ENCODE measurements at places on chromosomes 5 and 9.
A peak's percentile ranks its signal among the peaks of the same experiment; 100 is the strongest.

- no peak for DNase-seq
Observed at GRCh38 chr5:142032747-142033631, 20.2 kb upstream of the GNPDA1 start.

DNA sequence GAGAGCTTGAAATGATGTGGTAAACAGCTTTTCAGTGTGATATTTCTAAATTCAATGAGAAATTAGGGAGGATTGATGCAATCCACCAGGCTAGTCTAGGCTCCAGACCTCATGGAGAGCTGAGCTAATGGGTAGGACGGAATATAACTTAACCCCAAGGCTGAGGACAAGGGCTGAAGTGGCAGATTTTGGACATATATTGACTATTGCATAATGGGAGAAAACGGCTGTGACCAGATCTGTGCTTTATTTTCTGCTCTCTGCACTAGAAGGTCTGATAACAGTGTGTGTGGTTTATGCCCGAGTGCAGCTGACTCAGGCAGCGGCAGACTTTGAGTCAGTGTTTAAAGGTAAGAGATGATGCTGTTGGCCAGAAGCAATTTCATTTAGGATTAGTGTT is 70.6 kb downstream of the ACTBL2 start:
- no peak for DNase-seq

GRCh38 chr5:7053528-7054209 is 340.4 kb downstream of the TENT4A start:
- DNase-seq = no peak

- no peak for DNase-seq
Observed at GRCh38 chr9:77304543-77304942, 127.2 kb downstream of the VPS13A start.

DNA sequence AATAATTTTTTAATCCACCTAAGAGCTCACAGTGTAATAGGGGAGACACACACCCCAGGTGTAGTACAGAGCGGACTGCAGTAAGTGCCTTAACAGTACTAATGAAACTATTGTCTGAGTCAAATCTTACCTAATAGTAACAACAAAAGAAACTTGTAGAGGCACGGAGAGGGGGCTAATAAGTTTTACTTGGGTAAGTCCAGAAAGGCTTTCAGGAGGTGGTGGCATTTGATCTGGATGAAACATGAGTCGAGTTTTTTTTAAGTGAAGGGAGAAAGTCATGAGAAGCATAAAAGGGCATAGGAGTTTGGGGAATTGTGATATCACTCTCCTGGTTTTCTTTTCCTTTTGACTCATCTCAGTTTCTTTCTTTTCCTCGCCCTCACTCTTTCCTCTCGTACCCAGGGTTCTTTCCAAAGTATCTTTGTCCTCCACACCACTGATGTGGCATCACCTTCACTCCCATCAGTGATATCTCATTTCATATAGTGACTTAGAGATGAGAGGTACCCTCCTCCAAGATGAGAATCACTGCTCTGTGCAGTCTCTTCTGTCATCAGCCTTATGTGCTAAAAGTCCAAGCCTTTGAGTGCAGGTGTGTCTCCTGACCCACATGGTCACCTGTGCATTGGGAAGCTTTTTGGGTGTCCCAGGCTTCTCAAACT is 2.0 kb downstream of the CTNNA1 start:
- DNase-seq = no peak

- DNase-seq = no peak
Observed at GRCh38 chr5:18270635-18271338, 636.5 kb downstream of the TAF11L14 start.

DNA sequence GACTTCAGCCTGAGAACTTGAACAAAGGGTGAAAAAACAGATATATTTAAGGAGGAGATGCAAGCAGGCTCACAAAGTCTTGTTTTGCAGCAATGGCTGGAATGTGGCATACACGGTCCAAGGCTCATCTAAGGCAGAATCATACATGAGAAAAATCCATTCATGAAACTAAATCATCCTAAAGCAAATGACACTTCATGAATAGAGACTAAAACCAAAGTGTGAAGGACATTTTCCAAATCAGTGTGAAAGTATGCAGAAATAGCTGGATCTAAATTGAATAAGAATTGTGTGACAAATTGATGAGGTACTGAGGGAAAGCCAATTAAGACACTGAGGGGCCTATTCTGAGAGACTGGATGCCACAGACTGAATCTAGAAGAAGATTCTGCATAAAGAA is 27.3 kb downstream of the ZNF366 start:
- DNase-seq = no peak

DNA sequence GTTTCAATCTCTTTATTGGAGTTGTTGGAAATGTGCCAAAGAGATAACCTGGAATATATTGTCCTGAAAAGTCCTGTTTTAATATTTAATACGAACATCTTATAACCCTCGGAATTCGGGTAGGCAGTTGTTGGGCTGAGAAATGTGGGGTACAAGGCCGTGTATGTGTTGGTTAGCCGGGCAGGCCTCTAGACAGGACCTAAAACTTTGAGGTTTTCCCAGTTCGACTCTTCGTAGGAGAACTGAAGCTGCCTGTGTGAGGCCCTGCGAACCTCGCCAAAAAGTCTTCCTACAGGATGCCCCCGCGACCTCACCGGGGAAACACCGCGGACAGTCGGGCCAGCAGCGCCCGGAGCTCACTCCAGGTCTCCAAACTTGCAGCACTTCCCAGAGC is 583 bp upstream of the TJP2 start:
- DNase-seq = no peak

GRCh38 chr5:78008356-78008967 is 232.3 kb upstream of the TBCA start:
- DNase-seq = no peak

DNA sequence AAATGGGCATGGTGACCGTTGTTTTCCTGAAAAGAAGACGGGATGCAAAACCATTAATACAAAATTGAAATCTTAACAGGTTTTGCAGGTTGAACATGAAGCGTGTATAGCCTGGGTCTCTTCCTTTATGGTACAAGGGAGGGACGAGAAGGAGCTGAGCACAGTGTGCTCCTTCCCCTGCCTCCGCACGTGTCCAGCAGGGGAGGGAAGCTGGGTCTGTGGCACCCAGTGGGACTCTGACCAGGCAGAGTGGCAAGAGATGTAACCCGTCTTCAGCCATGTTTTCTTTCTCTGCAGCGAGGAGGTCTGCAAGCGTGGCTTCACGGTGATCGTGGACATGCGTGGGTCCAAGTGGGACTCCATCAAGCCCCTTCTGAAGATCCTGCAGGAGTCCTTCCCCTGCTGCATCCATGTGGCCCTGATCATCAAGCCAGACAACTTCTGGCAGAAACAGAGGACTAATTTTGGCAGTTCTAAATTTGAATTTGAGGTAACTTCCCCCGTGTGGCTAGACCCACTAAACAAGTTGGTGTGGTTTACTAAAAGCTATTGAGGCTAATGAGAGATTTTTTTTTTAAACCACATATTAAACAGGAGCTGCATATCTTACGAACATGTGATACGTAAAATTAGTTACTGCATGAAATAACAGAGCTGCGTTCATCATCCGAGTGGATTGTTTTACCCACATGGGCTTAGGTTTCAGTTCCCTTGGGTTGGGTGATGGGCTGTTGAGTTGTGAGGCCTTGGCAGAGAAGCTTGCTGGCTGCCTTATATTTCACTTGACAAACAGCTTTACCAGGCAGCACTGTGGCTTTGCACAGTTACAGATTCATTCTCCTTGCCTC is 143.7 kb downstream of the TRIO start:
- no peak for DNase-seq

- DNase-seq = no peak
Observed at GRCh38 chr5:109239456-109239855, 170.3 kb downstream of the PJA2 start.

- no peak for DNase-seq
Observed at GRCh38 chr5:34672196-34672595, 16.1 kb downstream of the RAI14 start.

DNA sequence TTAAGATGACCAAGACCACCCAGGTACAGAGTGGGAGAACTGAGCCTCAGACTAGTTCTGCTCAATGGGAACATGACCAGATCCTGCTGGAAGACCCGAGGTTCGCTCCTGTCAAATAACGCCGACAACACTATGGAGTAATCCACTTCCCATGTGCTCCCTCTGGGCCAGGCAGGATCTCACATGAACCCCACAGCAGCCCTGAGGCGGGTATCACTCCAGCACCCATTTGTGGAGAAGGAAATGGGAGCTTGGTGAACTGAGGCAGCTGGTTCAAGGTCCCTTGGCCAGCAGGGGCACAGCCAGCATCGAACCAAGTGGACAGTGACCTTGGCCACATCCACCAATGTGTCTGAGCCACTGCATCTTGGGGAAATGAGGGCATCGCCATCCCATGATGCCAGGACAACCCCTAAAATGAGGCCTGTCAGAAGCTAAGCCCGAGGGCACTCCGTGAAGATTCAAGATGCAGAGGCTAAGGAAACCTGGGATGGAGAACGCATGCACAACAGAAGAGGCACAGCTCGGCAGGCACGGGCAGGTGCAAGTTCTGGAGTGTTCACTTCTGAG is 8.5 kb downstream of the ANKS6 start:
- no peak for DNase-seq

DNA sequence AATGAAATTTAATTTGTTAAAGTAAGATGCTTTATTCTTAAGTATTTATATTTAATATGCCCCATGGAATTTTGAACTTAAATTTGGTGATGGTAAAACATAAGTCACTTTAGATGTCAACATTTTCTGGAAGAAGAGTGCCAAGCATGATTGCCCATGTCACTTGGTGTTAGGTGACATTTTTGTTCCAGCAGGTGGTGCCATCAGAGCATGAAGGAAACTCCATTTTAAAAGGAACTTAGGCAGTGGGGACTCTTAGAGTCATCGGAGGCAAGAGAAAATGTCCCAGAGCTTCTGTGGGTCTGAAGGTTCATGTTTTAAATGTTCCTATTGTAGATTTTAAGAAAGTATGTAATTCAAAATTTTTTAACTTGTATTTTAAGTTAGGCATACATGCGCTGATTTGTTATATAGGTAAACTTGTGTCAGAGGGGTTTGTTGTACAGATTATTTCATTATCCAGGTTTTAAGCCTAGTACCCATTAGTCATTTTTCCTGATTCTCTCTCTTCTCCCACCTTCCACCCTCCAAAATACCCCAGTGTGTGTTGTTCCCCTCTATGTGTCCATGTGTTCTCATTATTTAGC is 789.3 kb downstream of the SEMA5A start:
- DNase-seq = peak; percentile 36

GRCh38 chr5:165805756-165806155 is 2300.3 kb downstream of the MAT2B start:
- DNase-seq = peak; percentile 72

- DNase-seq = no peak
Observed at GRCh38 chr9:27118916-27119315, 9.9 kb downstream of the TEK start.

DNA sequence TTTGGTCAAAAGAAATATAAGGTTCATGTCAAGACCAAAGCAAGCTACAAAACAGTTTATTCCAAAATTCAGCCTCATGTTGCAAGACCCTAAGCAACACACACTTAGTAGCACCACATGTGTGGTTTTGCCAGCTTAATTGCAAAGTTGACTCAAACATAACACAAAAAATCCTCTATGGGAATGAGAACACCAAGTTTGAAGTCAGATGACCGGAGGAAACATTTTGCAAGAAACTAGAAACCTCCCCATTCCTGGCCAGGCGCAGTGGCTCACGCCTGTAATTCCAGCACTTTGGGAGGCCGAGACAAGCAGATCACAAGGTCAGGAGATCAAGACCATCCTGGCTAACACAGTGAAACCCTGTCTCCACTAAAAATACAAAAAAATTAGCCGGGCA is 261.8 kb downstream of the EBF1 start:
- DNase-seq = no peak

GRCh38 chr5:81422671-81423070 is 28.7 kb upstream of the ACOT12 start:
- no peak for DNase-seq

DNA sequence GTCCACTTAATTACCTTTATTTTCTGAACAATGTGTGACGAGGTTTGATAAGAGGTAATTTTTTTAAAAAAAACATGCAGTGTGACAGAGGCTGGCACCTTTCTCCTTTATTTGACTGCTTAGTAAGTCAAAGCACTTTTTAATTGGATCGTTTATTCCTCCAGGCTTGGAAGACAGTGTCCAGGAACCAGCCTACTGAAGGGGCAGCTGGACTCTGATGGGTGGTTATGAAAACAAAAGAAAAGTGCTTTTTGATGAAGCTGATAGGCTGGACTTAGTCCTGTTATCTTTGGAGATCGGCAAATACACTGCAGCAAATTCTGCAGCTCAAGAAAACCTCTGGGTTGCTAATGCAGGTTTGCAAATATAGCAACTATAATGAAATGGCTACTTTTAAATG is 141.7 kb downstream of the DCP2 start:
- no peak for DNase-seq

DNA sequence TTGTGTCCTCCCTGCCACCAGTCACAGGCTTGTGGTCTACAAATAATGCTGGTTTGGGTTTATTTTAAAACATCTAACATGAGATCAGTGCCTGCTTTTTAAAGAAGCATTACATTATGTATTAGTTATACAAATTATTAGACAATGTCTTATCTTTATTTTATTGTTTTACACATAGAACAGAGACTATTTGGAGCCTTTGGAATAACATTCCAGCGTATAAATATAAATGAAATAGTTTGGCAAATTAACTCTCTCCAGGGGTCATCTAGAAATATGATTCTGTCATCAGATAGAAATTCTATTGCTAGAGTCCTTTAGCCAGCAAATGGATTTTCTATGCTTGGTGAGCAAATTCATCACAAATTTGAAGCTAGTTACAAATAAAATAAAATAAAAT is 22.4 kb downstream of the MAP1B start:
- no peak for DNase-seq

- DNase-seq = no peak
Observed at GRCh38 chr9:72636621-72637020, 115.2 kb downstream of the TMC1 start.

GRCh38 chr5:87136096-87136495 is 131.6 kb upstream of the RASA1 start:
- no peak for DNase-seq

DNA sequence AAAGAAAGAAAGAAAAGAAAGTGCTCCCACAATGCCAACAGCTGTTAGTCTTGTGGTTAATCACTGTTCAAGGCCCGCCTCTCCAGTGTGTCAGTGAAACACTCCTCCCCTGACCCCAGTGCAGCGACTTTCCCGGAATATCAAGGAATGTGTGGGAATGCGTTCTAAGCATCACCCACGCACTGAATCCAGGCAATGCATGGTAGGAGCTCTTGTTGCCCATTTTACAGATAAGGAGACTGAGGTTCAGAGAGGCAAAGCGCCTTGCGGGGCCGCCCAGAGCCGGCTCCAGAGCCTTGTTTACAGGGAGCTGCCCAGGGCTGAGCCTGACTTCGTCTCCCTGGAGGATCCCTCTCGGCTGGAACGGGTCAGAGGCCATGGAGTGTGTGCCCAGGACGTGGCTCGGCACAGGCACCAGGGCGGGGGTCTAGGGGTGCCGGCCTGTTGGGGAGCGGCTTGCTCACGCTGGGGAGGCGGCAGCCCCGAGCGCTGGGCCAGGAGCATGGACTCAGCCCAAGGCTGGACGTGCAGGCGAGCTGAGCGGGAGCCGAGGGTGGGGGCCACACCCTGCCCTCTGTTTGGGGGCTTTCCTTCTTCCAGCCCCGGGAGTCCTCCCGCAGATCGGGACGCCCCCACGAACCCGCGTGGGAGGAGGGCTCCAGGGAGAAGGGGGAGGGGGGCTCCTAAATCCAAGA is 823 bp downstream of the ST6GALNAC6 start:
- peak; percentile 41 for DNase-seq

- DNase-seq = no peak
Observed at GRCh38 chr9:95102572-95102971, 214.9 kb downstream of the FANCC start.

- DNase-seq = no peak
Observed at GRCh38 chr5:113266913-113267227, 167.9 kb downstream of the TSSK1B start.
